ENCODE measurements at places on chromosomes 7 and 10.

DNA sequence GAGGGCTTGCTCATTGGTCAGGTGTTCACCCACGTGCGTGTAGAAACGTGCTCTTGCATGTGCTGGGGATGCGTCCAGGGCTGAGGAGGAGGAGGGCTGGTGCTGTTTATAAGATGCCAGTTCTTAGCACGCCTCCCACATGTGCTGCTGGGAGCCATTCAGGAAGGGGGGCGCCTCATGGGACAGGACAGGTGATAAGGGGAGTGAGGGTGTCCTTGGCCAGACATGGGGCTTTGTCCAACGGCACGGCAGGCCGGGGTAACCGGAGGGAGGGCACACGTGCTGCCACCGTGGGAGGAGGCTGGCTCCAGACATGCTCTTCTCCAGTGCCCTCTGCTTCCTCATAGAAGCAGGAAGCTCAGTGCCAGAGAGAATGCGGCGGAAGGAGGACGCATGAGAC lies 150.0 kb downstream of the ZMYND11 start:
- no peak for DNase-seq

GRCh38 chr7:111333010-111333409 lies 229.3 kb downstream of the IMMP2L start:
- no peak for DNase-seq

GRCh38 chr7:85708221-85708620 lies 521.4 kb upstream of the SEMA3D start:
- no peak for DNase-seq

DNA sequence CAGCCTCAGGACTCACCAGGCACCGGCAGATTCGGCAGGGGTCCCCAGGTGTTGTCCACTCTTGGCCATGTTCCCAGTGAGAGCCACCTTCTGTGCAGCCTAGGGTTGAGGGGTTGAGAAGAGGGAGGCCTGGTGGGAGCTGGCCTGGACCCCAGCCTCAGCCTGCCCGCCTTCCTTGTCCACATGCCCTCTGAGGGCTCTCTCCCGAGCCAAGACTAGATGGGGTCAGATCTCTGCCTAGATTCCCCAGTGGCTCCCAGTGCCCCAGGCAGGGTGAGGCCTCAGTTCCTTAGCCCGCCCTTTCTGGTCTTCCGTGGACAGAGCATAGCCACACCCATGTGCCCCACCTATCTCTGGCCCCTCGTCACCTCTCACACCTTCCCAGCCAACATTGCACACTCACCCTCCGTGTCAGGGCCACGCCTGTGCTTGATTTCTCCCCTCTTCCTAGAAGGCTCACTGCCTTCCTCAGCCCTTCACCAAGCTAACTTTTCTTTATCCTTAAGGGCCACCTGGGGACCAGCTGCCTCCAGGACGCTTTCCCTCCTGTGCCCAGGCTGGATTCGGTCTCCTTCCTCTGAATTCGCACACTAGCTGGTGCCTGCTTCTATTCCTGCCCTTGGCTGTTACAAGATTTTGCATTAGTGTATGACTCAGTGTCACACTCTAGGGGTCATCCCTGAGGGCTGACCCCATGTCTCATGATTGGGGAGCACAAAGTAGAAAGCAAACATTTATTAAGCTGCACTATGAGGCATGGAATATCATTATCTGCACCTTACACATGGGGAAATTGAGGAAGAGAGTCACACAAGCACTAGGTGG lies 7.5 kb downstream of the KCP start:
- no peak for DNase-seq

GRCh38 chr7:97798046-97799019 lies 66.4 kb downstream of the TAC1 start:
- no peak for DNase-seq

DNA sequence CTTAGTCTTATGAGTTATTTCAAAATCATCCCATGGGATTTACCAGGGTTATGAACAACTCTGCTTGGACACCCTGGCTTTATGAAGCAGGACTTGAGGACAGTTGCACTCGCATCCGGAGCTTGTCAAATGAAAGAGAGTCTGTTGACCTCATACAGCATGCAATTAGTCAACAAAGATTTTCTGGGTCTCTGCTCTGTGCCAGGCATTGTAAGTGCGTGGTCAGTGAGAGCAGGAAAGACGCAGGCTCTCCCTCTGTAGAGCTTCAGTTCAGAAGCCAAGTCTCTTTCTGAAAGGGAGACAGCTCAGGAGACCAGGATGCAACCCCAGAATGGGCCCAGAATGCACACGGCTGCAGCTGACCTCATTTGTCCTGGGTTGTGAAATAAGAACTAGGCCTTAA lies 45.5 kb upstream of the DMBT1 start:
- no peak for DNase-seq

GRCh38 chr7:70361821-70362220 lies 763.5 kb downstream of the AUTS2 start:
- DNase-seq: no peak

DNA sequence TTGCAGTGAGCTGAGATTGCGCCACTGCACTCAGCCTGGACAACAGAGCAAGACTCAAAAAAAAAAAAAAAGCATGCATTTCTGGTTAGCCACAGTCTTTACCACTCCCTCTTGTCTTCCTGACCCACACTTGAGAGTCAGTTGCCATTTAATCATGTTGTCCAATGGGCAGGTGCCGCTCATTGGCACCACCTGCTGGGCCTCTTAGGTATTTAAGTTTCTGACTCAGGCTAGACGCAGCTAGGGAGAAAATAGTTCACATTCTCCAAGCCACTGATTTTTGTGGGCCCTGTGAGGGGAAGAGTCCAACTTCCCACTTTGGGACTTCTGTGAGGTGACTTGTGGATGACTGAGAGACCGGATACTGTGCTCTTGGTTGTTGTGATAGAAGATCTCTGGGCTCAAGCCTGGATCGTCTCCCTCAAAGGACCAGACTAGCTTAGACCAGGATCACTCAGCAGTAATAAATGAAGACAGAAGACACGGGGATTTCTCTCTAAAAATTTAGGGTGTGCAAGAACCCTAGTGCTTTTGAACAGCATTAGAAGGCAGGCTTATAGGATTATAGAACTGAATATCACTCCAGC lies 26.8 kb upstream of the SORCS3 start:
- DNase-seq: no peak

DNA sequence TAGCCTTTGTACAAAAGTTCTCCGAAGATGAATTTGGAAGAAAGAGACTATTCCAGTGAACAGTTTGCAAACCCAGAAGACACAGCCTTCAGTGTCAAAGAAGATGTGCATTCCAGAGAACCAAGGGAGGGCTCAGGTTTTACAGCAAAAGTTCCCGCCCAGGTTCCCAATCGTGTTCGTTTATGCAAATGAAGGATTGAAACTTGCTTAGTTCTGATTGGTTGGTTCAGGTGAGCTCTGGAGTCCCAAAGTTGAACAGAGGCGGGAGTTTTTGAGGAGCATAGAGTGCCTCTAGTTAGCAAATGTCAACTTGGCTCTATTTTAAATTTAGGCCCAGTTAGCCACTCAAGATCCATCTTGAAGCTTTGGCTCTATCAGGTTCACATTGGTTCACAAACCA lies 51.3 kb downstream of the TMEM270 start:
- no peak for DNase-seq

DNA sequence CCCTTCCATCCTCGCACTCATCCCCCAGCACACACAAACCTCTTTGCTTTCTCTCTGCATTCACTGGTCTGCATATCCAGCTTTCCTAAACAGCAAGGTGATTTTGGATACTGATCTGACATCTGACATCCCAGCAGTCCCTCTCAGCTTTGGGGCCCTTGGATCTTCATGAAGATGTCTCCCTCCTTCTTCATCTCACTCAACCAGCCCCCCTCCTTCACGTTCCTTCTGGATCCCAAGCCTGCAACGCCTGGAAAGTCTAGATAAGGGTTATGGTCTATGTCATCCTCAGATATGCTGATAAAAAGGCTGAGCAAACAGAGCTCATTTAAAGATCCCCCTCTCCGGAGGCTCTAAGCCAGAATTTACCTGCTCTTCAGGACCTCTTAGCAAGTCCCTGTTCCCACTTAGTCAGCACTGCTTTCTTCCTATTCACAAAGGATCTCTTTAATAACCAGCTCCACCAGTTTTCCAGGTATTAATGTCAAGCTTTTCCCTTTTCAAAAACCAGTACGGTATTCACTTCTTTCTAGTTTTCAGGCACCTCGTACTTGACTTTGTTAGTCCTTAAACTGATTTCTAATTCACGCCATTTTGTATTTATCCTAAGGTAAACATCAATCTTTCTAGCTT lies 38.9 kb downstream of the CREB3L2 start:
- DNase-seq: no peak

DNA sequence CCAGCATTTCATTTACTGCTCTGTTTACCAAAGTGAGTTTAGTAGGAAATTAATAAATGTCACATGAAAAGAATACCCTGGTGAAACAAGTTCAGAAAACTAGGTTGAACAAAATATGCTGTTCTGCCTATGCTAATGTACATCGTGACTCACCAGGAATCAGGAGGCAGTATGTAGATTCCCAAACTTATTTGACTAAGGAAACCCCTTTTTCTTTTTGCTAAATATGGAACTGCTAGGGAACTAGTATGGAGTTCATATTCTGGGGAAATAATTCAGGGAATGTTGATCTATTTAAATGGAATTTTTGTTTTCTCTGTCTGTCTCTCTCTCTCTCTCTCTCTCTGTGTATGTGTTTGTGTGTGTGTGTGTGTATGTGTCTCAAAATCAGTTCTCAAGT lies 49.9 kb upstream of the EXOC4 start:
- no peak for DNase-seq

GRCh38 chr10:114726820-114727271 lies 68.8 kb upstream of the ABLIM1 start:
- no peak for DNase-seq

GRCh38 chr10:34644224-34644623 lies 170.9 kb downstream of the PARD3 start:
- no peak for DNase-seq

Data from NCI-H2107 (cell line).